Neural progenitor cell (in vitro differentiated cells): ENCODE measurements at places on chromosomes 12 and 14.

GRCh38 chr12:57127726-57128518, at the start of gene LRP1:
Gene LRP1, plus strand, starts transcription at chr12:57128483. Its CDS starts 482 bp downstream, at chr12:57128965.
- DNase-seq: peak; percentile 91

- DNase-seq: peak; percentile 79
These were observed 5.4 kb upstream of the RALGAPA1 start for GRCh38 chr14:35814371-35815005.

DNA sequence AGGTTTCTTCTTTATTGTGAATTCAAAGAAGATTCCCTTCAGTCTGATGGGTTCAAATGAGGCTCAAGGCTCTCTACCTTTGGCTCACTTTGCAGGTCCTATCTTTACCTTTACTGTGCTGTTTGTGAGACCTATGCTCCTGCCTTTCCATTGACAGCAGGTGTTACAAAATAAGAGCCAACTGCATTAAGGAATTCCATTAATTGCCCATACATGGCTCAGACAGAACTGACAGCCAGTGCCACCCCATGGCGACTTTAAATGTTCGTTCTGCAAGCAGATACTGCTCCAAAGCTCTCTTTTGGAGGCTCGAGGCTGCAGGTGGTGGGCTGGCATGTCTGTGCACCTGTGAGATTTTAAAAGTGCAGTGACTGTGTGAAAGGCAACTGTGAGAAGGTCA, 44.7 kb downstream of the RBM19 start:
- no peak for DNase-seq

DNA sequence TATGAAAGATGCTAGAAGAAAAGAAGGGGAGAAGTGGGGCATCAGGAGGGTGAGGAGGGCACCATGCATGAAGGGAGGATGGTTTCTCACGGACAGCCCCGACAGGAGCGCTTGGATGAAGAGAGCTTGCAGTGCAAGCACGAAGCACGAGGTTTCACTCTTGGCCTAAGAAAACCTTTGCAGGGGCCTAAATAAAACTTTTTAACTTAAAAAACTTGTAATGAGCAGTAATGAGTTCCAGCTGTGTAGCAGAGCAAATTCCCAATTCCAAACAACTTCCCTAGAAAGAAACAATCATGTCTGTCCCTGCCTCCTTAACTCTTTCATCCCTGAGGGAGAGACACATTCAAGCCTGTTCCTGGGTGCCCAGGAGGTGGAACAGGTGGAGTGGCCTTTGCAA, 119.5 kb downstream of the PAH start:
- no peak for DNase-seq

GRCh38 chr12:9961106-9961505, 10.1 kb upstream of the CLEC12A start:
- no peak for DNase-seq

DNA sequence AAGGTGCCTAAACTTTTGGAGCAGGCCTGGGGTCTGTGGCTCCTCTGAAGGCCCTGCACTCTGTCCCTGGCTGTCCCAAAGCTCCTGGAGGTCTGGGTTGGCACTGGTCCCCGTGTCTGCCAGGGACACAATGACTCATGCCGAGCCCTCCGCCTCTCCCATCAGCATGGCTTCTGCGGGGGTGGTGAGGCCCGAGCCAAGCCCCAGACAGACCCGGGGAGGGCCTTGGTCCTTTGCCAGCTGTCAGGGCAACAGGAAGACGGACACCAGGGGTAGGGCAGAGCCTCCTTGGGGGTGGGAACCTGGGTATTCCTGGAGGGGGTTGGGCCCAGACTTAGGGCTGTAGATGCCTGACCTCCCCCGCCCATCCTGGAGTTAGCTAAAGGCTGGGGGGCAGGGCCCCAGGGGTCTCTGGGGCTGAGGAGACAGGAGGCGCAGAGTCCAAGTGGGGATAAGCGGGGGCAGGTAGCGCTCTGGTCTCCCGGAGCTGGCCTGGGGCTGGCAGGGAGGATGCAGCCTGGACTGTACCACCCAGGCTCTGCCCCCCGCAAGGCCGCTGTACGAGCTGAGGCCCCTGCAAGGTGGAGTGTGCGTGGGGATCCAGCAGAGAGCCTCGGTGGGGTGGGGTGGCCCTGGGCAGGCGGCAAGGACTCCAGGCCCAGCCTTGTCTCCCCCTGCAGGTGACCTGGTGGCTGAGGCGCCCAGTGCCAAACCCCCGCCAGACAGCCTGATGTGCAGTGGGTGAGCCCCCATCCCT, 16.4 kb upstream of the PUS1 start:
- no peak for DNase-seq

DNA sequence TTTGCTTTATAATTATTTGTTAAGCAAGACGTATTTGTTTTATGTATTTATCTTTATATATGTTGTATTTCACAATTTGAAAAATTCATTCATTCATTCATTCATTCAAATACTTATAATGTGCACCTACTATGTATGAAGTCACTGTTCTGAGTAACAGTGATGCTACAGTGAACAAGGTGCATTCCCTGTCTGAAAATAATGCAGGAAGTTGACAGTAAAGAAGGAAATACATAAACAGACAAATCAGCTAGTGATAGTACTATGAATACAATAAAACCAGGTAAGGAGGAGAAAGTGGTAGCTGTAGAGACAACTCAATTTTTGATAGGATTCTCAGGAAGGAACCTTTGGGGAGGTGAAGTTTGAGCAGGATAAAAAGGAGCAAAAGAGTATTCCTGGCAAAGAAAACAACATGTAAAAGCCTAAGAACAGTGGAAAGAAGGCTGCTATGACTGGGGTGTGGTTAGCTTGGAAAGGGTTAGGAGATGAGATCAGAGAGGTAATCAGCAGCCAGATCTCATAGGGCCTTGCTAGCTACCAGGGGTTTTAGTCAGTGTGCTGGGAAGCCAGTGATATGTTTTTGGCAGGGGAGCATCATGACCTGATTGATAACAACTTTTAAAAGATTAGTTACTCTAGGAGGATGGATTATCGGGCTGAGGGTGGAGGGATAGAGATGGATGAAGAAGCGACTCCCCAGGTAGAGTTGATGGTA, 17.4 kb downstream of the BICDL1 start:
- DNase-seq: no peak
